Activated CD8-positive, alpha-beta memory T cell treated with anti-CD3 and anti-CD28 coated beads for 1 hour (primary cell): ENCODE measurements at places on chromosomes 7 and 10.

- DNase-seq = no peak
Observed at GRCh38 chr10:95626500-95626899, 30.0 kb downstream of the ALDH18A1 start.

GRCh38 chr10:117366741-117367140 is 8.5 kb downstream of the PDZD8 start:
- DNase-seq = no peak

DNA sequence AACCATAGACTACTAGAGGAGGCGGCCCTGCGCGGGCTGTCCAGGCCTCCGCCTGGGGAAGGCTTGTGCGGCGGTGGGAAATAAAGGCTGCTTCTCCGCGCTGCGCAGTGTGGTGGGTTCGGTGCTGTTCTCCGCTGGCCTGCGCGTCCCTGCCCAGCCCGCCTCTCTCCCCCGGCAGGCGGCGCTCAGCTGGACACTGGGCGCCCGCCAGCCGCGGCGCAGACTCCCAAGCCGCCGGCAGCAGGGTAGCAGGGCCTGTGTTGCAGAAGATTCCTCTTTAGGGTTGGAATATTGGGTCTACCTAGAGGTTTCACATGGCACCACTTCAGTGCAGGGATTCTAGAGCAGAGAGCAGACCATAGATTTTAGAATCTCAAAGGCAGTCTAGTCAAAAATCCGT is 66.1 kb upstream of the ZPBP start:
- DNase-seq = no peak

GRCh38 chr10:28280652-28281051 is 22.2 kb downstream of the MPP7 start:
- no peak for DNase-seq

GRCh38 chr7:157532068-157532467 is 195.3 kb downstream of the DNAJB6 start:
- no peak for DNase-seq

DNA sequence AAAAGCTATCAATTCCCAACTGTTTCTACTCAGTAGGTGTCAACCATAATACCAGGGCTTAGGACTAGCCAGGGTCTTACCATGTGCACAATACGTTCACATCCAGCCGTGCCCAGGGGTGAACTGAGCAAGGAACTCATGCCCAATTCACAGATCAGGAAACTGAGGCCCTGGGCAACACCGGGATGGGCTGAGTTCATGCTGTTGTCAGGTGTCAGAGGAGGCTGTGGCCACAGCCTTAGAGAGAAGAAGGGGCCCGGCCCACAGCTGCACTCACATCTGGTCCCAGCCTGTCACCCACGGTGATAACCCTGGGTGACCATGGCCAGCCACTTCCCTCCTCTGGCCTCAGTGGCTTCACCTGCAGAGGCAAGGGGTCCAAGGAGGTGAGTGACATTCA is 92.0 kb downstream of the FAM53B start:
- no peak for DNase-seq

GRCh38 chr10:119516381-119517234 is 25.9 kb downstream of the RGS10 start:
- no peak for DNase-seq

DNA sequence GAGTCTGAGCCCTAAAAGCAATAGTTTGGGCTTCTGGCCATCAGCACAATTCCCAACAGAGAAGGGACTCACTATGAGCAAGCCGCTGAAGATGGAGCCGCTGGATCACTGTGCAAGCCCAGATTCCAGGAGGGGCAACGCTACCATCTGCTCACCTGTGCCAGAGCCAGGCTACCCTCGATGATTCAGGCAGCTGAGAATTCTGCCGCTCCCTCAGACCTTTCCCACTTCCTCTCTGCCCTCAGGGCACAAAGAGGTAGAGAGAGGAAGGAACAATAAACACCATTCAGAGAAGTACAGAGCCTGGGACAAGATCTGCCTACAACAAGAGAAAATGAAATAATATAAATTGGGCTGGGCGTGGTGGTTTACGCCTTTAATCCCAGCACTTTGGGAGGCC is 98.1 kb downstream of the MYOF start:
- no peak for DNase-seq

DNA sequence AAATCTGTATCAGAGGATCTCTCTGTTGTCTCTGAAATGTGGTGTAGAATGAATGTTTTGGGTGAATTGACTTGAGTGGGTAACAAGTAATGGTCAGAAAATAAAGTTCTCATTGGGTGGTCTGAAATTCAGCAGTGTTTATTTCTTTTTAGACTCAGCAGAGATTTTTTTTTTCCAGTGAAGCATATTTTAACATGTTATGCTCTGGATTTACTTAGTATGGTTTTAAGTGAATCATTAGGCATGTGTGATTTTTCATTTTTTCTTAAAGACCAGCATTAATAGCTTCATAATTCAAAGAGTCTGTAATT is 63.5 kb downstream of the REEP3 start:
- no peak for DNase-seq

GRCh38 chr7:90613088-90613498 is 17.0 kb downstream of the CDK14 start:
- DNase-seq = no peak

- no peak for DNase-seq
Observed at GRCh38 chr7:112877691-112878460, 87.7 kb upstream of the TMEM168 start.

DNA sequence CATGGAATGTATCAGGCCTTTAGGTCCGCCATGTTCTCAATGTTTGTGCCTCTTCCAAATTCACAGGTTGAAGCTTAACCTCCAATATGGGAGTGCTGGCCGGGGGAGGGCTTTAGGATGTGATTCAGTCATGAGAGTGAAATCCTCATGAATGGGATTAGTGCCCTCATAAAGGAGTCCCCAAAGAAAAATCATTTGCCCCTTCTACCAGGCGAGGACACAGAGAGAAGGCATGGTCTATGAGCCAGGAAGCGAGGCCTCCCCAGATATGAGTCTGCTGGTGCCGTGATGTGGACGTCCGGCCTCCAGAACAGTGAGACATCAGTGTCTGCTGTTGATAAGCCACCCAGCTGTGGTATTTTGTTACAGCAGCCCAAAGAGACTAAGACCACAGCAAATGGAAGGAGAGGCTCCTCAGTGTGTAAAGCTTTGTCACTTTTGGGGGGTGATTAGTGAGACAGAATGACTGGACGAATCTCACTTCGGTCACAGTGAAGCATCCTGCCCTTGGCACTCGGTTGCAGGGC is 231.3 kb upstream of the KLF6 start:
- DNase-seq = no peak

- no peak for DNase-seq
Observed at GRCh38 chr7:105268056-105268455, 120.7 kb downstream of the SRPK2 start.

- no peak for DNase-seq
Observed at GRCh38 chr10:73366381-73367298, 8.0 kb upstream of the CFAP70 start.

DNA sequence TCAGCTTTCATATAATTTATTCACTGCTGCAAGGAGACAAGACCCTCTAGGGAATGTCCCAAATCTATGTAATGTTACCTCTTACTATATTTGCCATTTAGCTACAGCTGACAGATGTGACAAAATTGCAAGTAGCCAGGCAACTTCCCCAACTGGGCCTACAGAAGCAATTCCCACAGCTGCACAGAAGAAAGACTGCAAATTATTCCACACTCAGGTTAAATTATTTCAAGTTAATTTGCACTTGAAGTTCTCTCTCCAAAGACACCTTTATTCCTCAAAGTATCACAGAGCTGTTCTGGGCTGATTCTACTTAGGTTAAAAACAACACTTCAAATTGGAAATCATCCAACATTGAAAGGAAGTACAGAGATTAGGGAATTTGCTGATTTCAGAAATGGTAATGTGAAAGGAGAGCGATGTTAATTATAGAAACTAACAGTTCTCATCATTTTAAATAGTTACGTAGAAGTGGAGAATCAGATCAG is 133.6 kb downstream of the THSD7A start:
- DNase-seq = no peak

GRCh38 chr10:27944005-27944404 is 54.9 kb downstream of the ODAD2 start:
- no peak for DNase-seq

- no peak for DNase-seq
Observed at GRCh38 chr10:61376908-61377368, 76.2 kb downstream of the TMEM26 start.

DNA sequence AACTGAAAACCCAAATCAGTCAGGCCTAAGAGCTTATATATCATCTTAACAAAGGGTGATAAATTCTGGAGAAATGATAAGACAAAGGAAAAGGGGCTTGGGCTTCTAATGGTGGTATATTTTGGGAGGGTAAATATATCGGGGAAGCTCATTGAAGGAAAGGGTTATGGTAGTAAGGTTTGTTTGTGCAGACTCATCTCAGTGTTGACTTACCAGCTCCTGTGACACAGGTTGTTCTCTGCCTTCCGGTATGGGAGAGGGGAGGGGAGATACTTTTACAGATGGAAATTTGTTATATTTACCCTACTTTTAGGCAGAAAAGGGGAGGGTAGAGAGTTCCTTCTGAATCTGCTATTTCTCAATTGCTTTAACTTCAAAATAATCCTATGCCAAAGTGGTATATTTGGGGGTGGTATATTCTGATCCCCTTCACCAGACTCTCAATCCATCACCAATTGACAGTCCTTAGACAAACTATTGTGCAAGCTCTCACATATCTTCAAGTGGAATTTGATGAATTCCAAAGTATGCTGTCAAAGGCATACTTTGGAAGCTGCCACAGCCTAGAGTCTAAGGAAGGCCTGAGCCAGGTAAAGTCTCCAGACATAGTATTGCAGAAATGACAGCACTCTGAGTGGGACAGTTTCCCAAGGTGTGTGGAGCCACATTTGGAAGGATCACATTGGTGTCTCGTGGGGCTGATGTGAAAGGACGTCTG is 13.3 kb upstream of the PAPSS2 start:
- no peak for DNase-seq

- no peak for DNase-seq
Observed at GRCh38 chr10:34627741-34628140, 187.4 kb downstream of the PARD3 start.

DNA sequence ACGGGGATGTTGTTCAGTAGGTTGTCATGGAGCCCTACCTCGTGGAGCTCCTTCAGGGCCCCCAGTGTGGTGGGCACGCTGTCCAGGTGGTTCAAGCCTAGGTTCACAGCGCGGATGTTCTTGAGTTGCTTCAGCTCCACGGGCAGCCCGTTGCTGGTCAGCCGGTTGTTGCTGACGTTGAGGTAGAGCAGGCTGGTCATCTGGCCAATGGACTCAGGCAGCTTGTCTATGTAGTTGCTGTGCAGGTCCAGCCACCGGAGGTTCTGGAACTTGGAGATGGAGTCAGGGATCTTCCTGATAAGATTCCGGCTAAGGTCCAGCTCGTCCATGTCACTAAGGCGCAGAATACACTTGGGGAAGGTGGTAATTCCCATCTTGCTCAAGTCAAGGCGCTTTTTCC is 26.0 kb downstream of the LRRC18 start:
- DNase-seq = no peak

DNA sequence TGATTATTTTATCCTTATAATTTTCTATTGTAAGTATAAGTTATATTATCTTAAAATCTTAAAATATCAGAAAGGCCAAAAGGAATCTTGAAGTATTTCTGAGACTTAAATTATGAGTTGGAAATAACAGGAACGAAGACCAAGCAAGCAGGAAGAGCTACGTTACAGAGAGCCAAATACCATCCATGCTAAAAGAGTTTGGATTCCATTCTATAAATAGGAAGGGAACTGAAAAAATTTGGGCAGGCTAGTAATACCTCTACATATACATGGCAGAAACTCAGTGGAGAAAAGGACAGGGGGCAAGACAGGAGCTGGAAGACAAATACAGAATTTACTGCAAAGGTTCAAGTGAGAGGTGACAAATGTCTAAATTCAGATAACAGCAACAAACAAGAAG is 16.7 kb downstream of the ITGB1 start:
- no peak for DNase-seq

DNA sequence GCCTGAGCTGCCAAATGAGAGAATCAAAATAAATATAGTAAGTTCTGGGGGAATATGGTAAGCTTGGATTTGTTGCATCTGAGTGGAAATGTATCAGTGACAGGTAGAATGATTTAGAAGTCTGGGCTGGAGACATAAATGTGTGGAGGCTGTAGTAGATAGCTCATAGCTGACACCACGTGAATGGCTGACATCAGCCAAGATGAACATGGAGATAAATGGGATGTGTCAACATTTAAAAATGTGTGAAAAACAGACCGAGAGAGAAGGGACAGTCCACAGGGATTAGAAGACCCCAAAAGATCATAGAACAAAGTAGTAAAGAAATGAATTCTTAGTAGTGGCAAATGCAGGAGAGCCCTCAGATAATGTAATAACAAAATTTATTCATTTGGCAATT is 40.9 kb downstream of the NAMPT start:
- no peak for DNase-seq

- no peak for DNase-seq
Observed at GRCh38 chr7:53048638-53049037, 13.2 kb downstream of the POM121L12 start.

- DNase-seq = no peak
Observed at GRCh38 chr7:100640517-100641440, 573 bp downstream of the TFR2 start.

DNA sequence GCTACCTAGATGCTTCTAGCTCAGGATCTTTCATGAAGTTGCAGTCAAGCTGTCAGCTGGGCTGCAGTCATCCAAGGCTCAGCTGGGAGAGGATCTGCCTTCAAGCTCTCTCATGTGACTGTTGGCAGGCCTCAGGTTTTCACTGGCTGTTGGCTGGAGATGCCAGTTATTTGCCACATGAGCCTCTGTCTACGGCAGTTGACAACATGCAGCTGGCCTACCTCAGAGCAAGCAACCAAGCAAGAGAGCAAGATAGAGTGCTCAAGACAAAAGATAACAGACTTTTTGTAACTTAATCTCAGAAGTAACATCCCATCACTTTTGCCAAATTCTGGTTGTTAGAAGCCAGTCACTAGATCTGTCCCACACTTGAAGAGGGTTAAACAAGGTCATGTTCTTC is 125.8 kb downstream of the TPST1 start:
- DNase-seq = no peak

DNA sequence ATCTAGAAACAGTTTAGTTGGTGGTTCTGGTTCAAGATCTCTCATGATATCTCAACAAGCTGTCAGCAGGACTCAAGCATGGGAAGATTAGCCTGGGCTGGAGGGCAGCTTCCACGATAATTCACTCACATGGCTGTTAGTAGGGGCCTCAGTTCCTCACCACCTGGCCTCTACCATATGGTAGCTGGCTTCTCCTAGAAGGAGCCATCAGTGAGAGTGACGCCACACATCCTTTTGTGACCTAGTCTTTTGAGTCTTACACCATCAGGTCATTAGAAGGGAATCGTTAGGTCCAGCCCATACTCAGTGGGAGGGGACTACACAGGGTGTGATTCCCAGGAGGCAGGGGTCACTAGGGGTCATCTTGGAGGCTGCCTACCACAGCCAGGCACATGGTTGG is 239.3 kb upstream of the PLPP4 start:
- DNase-seq = no peak

DNA sequence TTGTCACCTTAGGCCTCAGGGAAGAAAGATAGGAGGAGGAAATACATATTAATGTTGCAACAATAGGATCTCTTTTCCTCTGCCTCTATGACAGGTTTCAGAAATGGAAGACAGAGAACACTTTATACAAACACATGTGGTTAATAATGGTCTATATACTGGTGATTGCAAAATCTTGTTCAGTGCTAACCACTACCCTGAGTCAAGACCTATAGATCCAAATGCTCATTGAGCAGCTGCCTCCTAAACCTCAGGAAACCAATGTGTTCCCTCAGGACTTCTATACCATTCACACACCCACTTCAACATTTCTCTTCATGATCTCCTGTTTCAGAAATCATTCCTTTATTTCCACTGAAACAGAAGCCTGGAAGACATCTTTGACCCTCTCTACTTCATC is 32.5 kb upstream of the VWDE start:
- DNase-seq = no peak
